ENCODE measurements at places on chromosomes 2 and 18. TPM values are rescaled to one million over a fixed set of nuclear protein-coding genes. Genes with fewer than 3 reads are reported as not detected.

DNA sequence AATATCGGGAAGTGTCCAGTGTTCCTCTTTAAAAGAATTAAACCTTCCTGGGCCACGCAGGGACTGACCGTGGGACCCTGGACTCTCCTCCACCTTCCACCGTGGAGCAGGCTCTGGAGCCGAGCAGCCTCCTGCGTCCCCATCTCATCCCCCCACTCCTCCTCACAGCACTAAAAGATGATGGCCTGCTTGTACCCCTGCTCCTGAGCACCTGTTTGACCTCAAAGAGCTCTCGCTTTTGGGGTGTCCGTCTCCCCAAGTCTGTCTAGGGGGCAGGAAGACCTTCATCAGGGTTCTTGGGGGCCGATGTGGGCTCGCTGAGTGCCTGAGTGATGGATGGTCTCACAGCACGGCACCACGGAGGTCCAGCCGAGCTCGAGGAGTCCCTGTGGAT, 1.2 kb upstream of the SDC1 start:
- no peak for DNase-seq

GRCh38 chr2:42102591-42103450, 55.0 kb downstream of the PKDCC start:
- peak; percentile 67 for DNase-seq

- DNase-seq, result no peak
Measured at GRCh38 chr2:25409044-25409443, 67.3 kb upstream of the DNMT3A start.

Gene STPG4
- not detected for total RNA-seq

DNA sequence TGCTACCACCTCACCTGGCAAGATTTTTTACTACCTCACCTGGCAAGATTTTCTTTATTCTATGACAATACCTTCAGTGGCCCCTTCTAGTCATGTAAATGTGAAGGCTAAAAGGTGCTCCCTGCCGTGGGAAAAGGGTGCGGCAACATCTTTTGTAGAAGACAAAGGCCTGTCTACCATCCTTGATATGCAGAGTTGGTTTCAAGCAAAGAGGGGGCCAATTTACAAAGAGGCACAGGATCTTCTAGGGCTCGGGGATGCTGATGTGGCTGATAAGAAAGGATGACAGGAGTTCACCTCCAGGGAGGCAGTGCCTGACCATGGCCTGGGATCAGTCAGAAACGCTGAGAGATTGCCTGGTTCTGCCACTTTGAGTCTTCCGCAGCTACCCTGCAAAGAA, 165.4 kb upstream of the SLC1A4 start:
- DNase-seq, result no peak

DNA sequence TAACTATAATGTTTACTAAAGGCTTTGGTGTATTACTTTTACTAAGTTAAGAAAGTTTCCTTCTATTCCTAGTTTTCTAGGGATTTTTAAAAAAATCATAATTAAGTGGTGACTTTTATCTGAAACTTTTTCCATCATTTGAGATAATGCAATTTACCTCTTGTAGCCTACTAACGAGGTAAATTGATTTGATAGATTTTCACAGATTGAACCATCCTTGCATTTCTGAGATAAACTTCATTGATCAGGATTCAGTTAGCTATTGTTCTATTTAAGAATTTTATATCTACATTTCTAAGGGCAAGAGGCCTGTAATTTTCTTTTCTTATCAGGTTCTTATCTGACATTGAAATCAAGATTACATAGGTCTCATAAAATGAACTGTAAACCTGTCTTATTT, 178.1 kb downstream of the MIB1 start:
- DNase-seq, result no peak

DNA sequence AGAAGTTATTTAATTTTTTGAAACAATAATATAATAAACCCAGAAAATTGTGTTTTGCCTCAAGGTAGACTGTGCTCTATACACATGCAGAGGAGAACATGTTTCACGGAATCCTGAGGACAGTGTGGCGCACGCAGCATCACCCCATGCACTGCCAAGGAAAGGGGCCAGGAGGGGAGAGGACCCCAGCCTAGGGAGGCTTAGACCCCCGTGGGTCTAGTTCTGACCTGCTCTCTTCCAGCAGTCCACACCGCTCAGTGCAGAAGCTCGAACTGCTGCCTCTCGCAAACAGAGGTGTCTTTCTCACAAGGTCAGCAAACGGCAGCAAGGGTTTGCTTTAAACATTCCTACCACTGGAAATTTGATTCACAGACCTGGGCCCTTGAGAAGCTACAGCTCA, 51.5 kb upstream of the KIDINS220 start:
- DNase-seq, result no peak

DNA sequence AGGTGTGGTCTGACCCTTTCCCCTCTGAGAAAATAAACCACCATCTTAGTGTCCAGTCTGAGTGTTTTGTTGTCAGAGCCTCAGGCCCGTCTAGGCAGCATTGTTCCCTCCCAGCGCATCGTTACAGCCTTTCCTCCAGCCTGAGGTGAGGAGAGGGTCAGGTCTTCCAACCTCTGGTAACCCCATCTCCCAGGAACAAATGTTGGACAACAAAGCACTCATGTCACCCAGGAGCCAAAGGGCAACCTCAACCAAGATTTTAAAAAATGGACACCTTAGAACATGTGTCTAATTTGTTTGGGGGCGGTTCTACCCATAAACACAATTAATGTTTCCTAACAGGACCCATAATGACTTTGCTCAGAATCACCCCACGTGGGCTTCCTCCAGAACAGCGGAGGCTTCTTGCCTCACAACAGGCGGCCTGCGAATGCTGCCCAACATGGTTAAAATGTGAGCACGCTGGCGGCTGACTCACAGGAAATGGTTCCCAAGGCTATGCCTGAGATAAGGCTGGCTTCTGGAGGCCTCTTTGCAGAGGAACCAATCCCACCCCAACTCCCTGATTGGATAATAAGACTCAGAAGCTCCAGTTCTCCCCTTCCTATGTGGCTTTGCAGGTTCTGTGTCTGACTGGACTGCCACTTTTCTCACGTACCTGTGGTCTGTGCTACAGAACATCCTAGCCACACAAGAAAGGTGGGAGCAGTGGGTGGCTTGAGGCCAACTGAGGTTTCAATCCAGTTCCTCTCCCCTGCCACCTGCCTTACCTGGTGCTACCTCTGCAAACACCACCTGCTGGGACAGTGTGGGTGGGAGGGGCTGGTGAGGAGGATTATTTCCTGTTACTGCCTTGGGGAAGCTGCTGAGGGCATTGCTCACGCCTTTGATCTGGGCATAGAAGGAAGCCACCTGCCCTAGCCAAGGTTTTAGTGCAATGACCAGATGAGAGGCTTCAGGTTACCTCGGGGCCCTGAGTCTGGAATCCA, 108.8 kb downstream of the B3GNT2 start:
- peak; percentile 72 for DNase-seq

- DNase-seq, result no peak
Measured at GRCh38 chr2:142008135-142008744, 122.6 kb downstream of the LRP1B start.

DNA sequence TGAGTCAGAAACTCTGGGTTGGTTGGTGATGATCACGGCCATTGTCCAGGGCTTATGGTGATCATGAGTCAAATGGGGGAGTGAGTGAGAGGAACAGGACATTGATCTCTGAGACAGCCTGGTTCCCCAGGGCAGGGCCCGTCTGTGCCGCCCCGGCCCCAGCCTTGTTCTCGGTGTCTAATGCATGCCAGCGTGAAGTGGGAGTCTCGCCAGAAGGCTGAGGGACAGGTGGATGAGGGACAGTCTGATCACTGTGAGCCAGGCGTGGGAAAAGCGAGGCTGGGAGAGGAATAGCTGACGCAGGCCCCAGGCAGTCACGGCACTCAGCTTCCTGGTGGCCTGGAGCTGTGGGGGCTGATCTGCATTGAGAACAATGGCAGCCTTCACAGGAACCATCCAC, 208.3 kb upstream of the HDAC4 start:
- DNase-seq, result no peak

DNA sequence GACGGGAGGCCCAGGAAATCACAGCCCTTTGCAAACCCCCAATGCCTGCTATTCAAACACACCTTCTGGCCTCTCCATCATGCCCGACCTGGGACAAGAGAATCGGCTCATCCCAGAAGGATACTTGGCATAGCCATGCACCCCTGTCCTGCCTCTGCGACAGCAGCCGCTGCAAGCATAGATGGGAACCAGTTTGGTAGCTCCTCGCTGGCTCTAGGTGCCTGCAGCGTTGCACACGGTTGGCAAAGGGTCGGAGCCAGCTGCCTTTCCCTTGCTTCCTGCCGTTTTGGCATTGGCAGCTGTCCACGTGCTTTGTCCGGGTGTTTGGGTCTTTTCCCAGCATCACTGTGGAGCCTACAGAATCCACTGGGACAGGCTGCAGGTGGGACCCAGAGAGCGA, 76.9 kb downstream of the TWIST2 start:
- no peak for DNase-seq

DNA sequence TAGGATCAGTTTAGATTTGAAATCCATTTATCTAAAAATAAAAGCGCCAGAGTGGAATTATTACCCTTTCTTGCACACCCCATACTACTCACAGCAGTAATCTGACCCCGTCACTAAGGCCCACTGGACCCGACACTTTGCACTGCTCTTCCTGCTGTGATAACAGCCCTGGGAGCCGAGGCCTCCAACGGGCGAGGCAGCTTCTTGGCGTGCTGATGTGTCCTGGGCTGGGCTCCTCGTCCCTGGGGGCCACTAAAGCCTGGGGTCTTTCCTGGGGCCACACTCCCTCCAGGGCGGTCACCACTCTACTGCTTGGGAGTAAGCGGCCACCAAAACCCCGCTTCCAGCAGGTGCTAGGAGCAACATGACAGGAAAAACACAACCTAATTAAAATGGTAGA, 61.7 kb downstream of the ZAP70 start:
- no peak for DNase-seq

Gene SERPINB3
- total RNA-seq, result not detected

DNA sequence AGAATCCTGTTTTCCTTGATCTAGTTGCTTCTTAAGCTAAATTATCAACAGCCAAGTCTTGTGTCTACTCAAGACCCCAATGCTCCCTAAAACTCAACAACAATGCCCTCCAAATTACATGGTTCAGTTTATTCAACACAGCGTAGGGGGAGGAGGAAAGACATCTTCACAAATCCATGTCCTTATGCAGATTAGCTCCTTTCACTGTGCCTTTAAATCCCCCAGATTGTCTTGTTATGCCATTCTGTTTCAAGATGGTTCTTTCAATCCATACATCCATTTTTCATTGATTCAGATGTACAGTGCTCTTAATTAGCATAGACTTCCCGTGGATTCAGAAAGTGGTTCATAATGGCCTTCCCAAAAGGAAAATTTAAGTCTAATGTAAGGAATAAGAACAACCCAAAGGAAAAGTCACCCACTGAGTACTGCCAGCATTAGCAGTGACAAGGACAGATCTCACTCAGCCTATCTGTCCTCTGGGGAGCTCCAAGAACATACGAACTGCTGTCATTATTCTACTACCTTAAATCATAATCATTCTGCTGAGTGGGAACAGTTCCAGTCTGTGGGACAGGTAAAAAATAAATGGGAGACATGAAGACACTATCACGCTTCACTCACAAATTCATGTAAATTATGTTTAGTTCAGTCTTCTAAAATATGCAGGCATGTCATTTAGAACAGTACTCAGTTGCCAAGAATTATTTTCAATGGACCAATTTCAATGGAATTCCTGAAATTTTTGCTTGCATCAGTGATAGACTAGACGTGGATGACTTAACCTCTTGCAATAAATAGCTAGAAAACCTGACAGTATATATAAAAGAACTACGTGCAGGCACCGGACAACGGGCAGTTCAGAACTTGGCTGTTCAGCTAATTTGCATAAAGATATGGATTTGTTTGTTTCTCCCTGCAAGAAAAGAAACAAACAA, 58.9 kb upstream of the RNU4ATAC start:
- DNase-seq, result no peak

- no peak for DNase-seq
Measured at GRCh38 chr2:157842106-157842879, 33.8 kb downstream of the ACVR1 start.

Gene DAW1
- total RNA-seq, result not detected

DNA sequence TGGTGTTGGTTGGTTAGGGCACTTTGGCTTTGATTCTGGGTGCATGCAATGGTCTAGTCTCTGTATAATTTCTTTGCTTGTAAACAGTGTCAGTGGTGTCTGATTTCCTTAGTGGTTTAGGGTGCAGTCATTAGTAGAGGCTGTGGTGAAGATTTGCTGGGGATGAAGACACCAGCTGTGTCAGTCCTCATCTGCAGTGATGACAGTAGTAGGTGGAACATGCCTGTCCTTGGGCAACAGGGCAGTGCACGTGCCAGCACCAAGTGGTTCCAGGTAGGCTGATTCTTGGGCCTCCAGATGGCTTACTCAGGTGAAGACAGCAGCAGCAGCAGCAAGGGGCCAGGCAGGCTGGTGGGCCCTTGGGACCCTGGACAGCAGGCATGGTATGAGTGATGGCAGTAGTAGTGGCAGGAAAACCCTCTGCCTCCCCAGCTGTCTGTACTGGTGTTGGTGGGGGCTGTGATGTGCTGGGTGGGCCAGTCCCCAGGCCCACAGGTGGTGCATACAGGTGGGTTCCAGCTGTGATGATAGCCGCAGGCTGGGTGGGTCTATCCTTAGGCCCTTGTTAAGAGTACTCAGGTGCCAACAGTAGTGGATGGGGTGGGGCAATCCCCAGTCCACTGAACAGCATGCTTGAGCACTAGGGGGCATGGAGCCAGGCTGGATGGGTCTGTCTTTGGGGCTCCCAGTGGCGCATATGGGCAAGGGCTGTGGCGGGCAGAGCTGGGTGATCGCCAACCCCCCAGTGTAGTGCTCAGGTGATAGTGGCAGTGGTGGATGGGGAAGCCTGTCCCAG, 140.7 kb upstream of the THUMPD2 start:
- DNase-seq, result no peak

Gene MAP3K20
- total RNA-seq, result 428 TPM

Gene ADD2
- 3.6 TPM for total RNA-seq

GRCh38 chr2:230589025-230589424, 123.6 kb upstream of the CAB39 start:
- no peak for DNase-seq

Gene RSAD2
- 9.8 TPM for total RNA-seq

- DNase-seq, result no peak
Measured at GRCh38 chr2:223587301-223587700, 14.9 kb downstream of the SCG2 start.

GRCh38 chr2:98935777-98936352, at the start of gene CRACDL:
Gene CRACDL, minus strand, starts transcription at chr2:98936225. Its CDS starts 89,425 bp downstream, at chr2:98846800.
- DNase-seq, result no peak

GRCh38 chr2:55885127-55885943, 38.2 kb downstream of the EFEMP1 start:
- DNase-seq, result peak; percentile 34

Gene UGT1A9
- not detected for total RNA-seq

DNA sequence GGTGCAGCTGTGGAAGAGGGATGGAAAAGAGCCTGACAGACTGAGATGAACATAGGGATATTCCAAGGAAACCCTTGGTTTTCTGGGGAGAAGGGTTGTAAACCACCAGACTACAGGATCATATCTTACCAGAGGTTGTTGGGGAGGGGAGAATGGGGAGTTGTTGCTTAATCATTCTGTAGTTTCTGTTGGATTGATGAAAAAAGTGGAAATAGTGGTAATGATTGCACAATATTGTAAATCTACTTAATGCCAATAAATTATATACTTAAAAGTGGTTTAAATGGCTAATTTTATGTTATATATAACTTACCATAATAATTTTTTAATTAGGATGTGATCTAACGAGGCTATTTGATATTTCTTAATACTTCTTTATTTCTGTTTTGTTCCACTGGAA, 800.9 kb downstream of the BCL11A start:
- DNase-seq, result no peak

GRCh38 chr2:150255528-150255927, 231.9 kb downstream of the RND3 start:
- DNase-seq, result no peak
